Activated T-cell treated with anti-CD3 and anti-CD28 coated beads, Interleukin-2, amount 50 U/mL, for 72 hours (primary cell): ENCODE measurements at places on chromosomes 4 and X.

DNA sequence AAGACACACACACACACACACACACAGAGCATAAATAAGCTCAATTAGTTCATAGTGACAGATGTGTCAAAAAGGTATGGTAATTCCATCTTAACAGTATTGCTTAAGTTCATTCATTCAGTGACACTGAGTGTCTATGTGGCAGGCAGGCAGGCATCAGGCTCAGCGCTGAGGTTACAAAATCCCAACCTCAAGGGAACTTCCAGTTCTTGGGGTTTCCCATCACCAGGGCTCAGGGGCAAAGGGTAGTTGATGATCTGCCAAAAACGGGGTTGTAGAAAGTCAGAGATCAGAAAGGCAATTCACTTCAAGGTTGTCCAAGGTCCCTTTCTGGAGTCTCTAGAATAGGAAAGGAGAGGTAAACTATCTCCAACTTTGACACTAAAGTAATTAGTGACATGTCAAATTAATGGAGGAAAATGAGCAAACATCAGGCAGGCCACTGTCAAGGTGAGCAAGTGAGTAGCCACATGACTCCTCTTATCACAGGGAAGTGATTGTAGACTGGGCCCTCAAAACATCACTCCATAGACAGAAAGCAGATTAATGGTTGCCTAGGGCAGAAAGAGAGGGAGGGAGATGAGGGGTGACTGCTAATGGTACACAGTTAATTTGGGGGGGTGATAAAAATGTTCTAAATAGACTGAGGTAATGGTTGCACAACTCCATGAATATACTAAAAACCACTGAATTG, 41.8 kb downstream of the GPC4 start:
- no peaks in the 10 kb centered on the region for H3K36me3 ChIP-seq
- no peak overlapping the region for H3K4me3 ChIP-seq
- H3K27ac ChIP-seq, result no peak overlapping the region
- no peaks in the 10 kb centered on the region for H3K4me1 ChIP-seq
- no peak for DNase-seq
- H3K27me3 ChIP-seq, result peaks cover 29% of the 10 kb centered on the region

DNA sequence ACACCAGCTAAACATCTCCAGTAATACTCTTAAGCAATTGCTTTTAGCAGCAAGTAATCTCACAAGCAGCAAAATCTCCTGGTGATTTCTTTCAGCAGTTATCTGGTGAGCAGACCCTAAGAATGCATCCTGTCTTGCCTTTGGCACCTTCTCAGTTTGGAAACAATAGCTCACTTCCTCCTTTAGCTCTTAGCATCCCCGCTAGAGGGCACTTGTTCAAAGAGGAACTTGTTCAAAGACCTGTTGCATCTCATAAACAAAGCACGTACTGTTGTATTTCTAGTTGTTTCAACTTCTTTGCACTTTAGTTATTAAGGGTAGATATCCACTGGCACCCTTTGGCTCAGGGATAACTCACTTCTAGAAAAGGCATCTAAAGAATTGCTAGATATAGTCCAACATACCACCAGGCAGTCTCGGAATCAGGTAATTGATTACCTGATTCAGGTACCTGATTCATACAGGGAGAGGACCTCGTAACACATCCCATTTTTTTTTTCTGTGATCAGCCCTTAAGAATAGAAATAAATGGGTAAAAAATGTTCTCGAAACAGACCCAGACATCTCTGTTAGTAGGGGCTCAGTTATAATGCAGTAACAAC, 81.9 kb upstream of the QRFPR start:
- DNase-seq, result peak; percentile 47
- H3K27me3 ChIP-seq, result peaks cover 35% of the 10 kb centered on the region
- H3K4me1 ChIP-seq, result peaks cover 4% of the 10 kb centered on the region
- H3K4me3 ChIP-seq, result no peak overlapping the region

DNA sequence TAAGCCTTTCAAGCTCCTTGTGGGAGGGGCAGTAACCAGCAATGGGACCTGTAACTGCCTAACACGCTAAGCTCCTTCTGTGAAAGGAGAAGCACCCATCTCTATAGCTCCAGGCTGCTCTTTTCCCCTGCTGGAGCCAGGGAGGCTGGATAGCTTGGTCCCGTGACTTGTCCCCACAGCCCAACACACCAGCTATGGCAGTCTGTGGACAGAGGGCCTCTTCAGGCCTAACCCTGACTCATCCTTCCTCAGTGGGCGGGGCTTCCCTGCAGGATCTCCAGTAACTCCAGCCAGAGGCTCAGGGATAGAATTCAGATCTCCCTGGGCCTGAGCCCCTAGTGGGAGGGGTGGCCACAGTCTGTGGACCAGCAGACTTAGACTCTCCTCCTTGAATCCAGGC, 1290.1 kb downstream of the PCDH7 start:
- no peaks in the 10 kb centered on the region for H3K36me3 ChIP-seq
- H3K4me3 ChIP-seq, result no peak overlapping the region
- no peaks in the 10 kb centered on the region for H3K27me3 ChIP-seq
- no peak overlapping the region for H3K27ac ChIP-seq
- no peaks in the 10 kb centered on the region for H3K4me1 ChIP-seq

DNA sequence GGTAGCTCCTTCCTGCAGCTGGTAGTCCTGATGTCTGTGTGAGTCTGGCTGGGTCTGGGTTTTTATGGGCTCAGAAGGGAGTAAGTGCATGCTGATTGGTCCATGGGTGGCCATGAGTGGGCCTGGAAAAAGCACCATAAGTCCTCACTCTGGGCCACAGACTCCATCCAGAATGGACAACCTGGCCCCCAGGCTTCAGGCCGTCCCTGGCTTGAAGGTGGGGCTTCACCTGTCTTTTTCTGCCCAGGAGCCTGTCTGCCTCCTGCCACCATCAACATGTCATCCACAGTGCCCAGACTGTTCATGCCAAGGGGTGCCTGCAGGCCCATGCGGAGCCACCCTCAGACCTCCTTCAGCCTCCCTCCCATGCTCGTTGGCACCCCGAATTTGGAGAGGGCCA, 620.0 kb downstream of the RAPGEF2 start:
- H3K4me1 ChIP-seq, result no peaks in the 10 kb centered on the region
- DNase-seq, result no peak
- no peak overlapping the region for H3K4me3 ChIP-seq
- no peak overlapping the region for H3K27ac ChIP-seq
- no peaks in the 10 kb centered on the region for H3K36me3 ChIP-seq

GRCh38 chr4:77026322-77026704, 49.5 kb downstream of the CCNI start:
- H3K27me3 ChIP-seq, result peaks cover 24% of the 10 kb centered on the region
- no peaks in the 10 kb centered on the region for H3K36me3 ChIP-seq
- H3K4me1 ChIP-seq, result peaks cover 65% of the 10 kb centered on the region

DNA sequence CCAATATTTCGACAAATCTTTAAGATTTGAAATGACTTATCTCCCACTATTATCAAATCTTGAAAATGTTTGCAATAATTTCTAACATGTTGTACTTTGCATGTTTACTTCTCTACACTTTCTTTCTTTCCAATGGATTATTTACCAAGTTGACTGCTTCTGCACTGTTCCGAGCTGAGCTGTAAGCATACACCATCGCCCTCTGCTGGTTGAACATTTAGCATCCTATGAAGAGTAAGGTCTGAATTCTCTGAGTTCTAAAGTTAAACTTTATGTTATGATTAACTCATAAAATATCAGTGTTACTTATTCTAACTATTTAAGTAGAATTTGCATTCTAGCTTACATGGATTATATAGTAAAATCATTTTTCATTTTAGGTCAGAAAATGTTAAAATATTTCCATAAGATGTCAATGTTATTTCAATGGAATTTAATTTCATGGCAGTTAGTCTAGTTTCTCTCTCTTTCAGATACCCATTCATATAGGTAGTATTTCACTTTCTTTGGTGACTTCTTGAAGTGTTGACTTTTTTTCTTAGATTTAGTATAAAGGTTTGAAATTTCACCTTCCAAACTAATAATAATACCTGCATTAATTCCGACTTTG, 137.4 kb downstream of the DKK2 start:
- H3K4me3 ChIP-seq, result no peak overlapping the region
- no peaks in the 10 kb centered on the region for H3K36me3 ChIP-seq
- H3K4me1 ChIP-seq, result no peaks in the 10 kb centered on the region
- no peaks in the 10 kb centered on the region for H3K27me3 ChIP-seq

DNA sequence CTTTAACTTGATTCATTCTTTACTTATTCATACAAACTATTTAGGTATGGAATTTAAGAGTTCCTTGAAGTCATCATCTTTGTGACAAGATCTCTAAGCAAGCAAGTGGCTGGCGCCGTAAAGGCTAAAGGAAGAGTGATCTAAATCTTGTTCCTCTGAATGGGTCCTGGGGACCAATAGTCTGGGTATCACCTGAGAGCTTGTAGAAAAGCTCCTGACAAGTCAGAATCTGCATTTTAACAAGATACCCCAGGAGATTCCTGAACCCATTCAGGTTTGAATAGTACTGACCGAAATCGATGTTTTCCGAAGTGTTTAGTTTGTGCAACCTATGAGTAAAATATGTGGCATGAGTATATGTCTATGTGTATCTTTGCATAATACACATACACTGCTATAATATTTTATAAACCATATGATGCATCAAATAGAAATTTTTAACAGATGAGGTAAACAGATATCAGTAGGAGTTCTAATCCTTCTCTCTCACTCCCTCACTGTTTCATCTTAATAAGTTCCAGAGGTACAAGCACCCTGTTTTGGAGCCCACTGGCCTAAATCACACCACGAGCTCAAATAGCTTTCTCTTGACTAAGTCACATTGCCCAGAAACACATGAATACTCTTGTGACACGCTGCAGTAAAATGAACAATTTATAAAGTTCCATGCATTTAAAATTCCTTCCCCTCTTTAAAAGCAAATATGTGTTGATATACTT, 170.0 kb downstream of the RELL1 start:
- DNase-seq, result no peak
- no peaks in the 10 kb centered on the region for H3K27me3 ChIP-seq
- H3K36me3 ChIP-seq, result peaks cover 3% of the 10 kb centered on the region
- no peak overlapping the region for H3K27ac ChIP-seq
- H3K4me3 ChIP-seq, result no peak overlapping the region

- no peak within 1 kb of the TSS for H3K4me3 ChIP-seq
- no peaks in the 10 kb centered on the region for H3K4me1 ChIP-seq
- peaks cover 10% of the 10 kb centered on the region for H3K27me3 ChIP-seq
- no peak within 1 kb of the TSS for H3K27ac ChIP-seq
- peak; percentile 2 for DNase-seq
- no peaks in the 10 kb centered on the region for H3K36me3 ChIP-seq
These were observed at the start of gene SLC4A4 for GRCh38 chr4:71338846-71339593. Gene SLC4A4, plus strand, starts transcription at chr4:71339020.

GRCh38 chrX:41033299-41033698, 51.9 kb upstream of the USP9X start:
- no peak overlapping the region for H3K27ac ChIP-seq
- H3K36me3 ChIP-seq, result no peaks in the 10 kb centered on the region
- H3K4me1 ChIP-seq, result no peaks in the 10 kb centered on the region
- no peak overlapping the region for H3K4me3 ChIP-seq
- peaks cover 18% of the 10 kb centered on the region for H3K27me3 ChIP-seq

DNA sequence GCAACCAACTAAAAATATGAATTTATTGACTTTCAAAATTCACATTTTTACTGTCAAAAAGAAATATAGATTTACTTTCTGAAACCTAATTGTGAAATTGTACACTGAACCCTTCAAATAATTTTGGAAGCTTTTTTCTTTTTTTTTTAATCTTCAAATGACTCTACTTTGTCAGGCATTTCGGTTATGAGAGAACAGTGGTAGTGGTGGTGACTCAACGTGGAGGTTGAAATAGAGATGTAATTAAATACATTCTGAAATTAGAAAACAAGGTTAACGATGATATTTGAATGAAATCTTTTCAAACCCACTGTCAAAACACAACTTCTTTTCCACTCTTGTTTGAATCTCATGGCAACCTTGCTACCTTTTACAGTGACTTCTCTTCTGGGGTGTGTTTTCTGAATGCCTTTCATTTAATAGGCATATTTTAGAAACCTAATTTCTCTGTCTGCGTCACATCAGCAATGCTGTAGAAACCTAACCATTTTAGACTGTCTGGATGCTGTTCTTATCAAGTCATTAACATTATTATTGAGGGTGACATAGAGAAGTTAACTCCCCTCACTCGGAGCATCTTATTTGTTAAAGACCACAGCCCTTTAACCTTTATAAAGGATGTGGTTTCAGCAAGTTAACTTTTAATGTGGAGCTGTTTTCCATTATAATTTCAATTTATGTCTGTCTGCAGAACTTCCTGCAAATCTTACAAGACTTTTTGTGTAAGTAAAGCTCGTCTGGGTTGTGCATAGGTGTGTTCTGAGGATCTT, 136.8 kb downstream of the PCDH7 start:
- H3K4me3 ChIP-seq, result no peak overlapping the region
- H3K4me1 ChIP-seq, result no peaks in the 10 kb centered on the region
- no peak overlapping the region for H3K27ac ChIP-seq
- no peak for DNase-seq

- H3K4me1 ChIP-seq, result no peaks in the 10 kb centered on the region
- H3K27ac ChIP-seq, result no peak overlapping the region
- H3K27me3 ChIP-seq, result peaks cover 13% of the 10 kb centered on the region
- no peak overlapping the region for H3K4me3 ChIP-seq
These were observed 17.6 kb upstream of the CBR4 start for GRCh38 chr4:169027663-169028062.

- H3K27me3 ChIP-seq, result peaks cover 39% of the 10 kb centered on the region
- H3K27ac ChIP-seq, result no peak overlapping the region
These were observed 405.3 kb downstream of the MID1IP1 start for GRCh38 chrX:39206399-39207145.

DNA sequence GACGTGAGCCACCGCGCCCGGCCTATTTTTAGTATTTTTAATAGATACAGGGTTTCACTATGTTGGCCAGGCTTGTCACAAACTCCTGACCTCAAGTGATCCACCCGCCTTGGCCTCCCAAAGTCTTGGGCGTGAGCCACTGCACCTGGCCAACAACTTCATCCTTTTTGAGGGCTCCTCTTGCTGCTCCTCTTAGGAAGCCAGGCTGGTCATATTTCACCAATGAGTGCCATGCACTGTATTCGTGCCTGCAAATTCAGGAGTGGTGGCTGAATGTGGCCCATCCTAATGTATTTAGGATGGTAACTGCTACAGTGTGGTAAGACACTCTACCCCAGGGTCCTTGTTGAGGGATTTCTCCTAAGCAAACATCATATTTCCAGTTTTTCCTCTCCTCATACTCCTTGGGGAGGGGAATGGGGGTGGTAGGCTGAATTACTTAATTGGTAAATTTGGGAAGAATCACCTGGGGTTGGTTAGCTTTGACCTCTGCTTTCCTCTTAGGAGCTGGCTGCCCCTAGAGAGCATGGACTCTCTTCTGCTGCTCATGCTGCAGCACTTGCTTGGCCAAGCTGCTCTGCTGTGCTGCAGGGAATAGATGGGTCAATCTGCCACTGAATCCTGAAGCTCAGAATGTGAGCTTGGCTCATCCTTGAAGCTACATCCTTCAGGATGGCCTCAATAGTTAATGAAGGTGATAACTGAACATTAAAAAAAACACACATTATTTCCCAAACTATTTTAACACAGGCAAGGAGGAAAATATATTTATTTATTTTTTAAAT, 167.4 kb downstream of the HS3ST1 start:
- H3K27me3 ChIP-seq, result peaks cover 7% of the 10 kb centered on the region
- H3K36me3 ChIP-seq, result no peaks in the 10 kb centered on the region
- no peaks in the 10 kb centered on the region for H3K4me1 ChIP-seq
- no peak overlapping the region for H3K4me3 ChIP-seq

- no peak for DNase-seq
- H3K27ac ChIP-seq, result no peak overlapping the region
- H3K4me1 ChIP-seq, result peaks cover 78% of the 10 kb centered on the region
- H3K27me3 ChIP-seq, result no peaks in the 10 kb centered on the region
- H3K36me3 ChIP-seq, result peaks cover 8% of the 10 kb centered on the region
These were observed 13.6 kb downstream of the JADE1 start for GRCh38 chr4:128823025-128823661.
